ENCODE measurements at places on chromosomes 5 and 9. TPM values are rescaled to one million over a fixed set of nuclear protein-coding genes. Genes with fewer than 3 reads are reported as not detected.

- no peaks in the 10 kb centered on the region for H3K36me3 ChIP-seq
- H3K27ac ChIP-seq: no peak overlapping the region
- H3K4me1 ChIP-seq: no peaks in the 10 kb centered on the region
These were observed 152.0 kb downstream of the PRR16 start for GRCh38 chr5:120615967-120616645.

GRCh38 chr9:129058965-129059795 is 21.7 kb upstream of the DOLPP1 start:
- no peaks in the 10 kb centered on the region for H3K4me1 ChIP-seq
- H3K36me3 ChIP-seq: peaks cover 74% of the 10 kb centered on the region
- H3K27me3 ChIP-seq: no peaks in the 10 kb centered on the region
- DNase-seq: no peak
- no peak overlapping the region for H3K4me3 ChIP-seq

DNA sequence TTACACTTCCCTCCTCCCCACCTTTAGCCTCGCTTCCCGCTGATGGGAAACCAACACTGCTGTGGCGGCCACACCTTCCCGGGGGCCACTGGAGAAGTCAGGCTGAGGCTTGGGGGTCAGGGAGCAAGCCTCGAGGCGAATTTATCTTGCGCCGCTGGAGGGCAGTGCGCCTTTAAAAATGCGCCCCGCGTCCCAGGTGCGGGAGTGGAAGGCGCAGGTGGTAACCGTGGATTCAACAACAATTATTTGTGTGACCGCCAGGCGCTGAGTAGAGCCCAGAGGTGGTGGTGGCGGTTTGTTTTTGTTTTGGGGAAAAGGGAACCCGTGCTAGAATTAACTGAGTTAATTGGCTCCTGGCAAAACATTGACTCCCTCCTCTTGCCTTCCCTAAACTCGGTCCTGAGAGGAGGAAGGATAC is 1.1 kb downstream of the CFAP77 start:
- peaks cover 66% of the 10 kb centered on the region for H3K27me3 ChIP-seq
- H3K4me1 ChIP-seq: peaks cover 29% of the 10 kb centered on the region
- DNase-seq: peak; percentile 60
- H3K27ac ChIP-seq: no peak overlapping the region
- no peaks in the 10 kb centered on the region for H3K36me3 ChIP-seq
- peak overlapping the region; percentile 58 for H3K4me3 ChIP-seq

DNA sequence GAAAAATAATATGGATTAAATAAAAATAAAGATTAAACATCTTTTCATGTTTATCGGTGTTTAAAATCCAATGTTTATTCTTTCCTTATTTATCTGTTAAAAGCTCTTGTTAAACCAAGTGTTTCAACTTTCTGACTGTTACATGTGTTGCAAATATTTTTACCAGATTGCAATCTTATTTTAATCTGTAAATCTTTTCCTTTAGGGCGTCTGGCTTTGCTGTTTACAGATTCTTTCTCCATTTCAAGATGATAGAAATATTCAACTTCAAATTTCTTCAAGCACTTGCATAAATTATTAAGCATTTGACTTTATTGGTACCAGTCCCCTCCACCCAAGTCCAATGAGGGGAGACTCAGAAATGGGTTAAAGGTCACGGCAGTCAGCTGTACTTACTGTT is 16.9 kb upstream of the ABCA1 start:
- DNase-seq: no peak
- no peaks in the 10 kb centered on the region for H3K4me1 ChIP-seq
- H3K27ac ChIP-seq: no peak overlapping the region
- H3K36me3 ChIP-seq: no peaks in the 10 kb centered on the region
- no peak overlapping the region for H3K4me3 ChIP-seq

DNA sequence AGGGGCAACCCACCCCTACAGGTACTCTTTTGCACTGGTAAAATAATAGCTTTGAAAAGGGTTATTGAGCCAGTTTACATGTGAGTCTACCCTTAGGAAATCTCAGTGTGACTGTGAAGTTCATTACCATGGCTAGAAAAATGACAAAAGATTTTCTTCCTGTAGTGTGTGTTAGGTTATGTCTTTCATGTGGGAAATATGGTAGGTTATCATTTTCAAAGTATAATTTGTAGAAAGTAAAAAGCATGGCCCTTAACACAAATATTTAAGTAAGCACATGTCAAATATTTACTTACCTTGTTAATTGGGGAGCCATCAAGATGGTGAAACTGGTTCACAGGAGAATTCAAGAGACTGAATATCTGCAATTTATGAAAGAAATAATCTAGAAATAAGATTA is 37.3 kb upstream of the PLPP1 start:
- no peaks in the 10 kb centered on the region for H3K36me3 ChIP-seq
- H3K4me3 ChIP-seq: no peak overlapping the region
- H3K27ac ChIP-seq: peak overlapping the region; percentile 7
- H3K27me3 ChIP-seq: no peaks in the 10 kb centered on the region

DNA sequence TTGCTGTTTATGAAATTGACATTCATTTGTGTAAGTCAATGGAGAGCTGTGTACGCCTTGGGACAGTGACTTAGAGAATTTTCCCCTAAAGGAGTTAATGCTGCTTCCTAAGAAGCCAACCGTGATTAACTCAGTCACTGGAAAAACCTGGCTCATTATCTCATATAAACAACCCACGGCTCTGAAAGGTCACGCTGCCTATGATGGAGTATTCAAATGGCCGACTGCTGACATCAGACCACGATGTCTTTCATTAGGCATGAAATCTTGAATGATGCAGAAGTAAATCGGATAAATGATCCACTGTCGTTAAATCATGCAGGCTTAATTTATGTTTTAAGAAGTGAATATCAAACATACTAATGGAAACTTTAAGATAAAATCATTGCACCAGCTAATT is 603.7 kb downstream of the RAB3C start:
- no peaks in the 10 kb centered on the region for H3K36me3 ChIP-seq
- no peak for DNase-seq

- H3K4me3 ChIP-seq: no peak overlapping the region
- peaks cover 42% of the 10 kb centered on the region for H3K36me3 ChIP-seq
- DNase-seq: no peak
- peak overlapping the region; percentile 84 for H3K27ac ChIP-seq
- H3K4me1 ChIP-seq: peaks cover 79% of the 10 kb centered on the region
- H3K27me3 ChIP-seq: no peaks in the 10 kb centered on the region
These were observed 44.7 kb upstream of the IL17B start for GRCh38 chr5:149423794-149424268.

GRCh38 chr9:126515001-126515872 is 98.5 kb upstream of the LMX1B start:
- DNase-seq: no peak
- H3K27ac ChIP-seq: no peak overlapping the region
- H3K4me1 ChIP-seq: peaks cover 37% of the 10 kb centered on the region
- H3K36me3 ChIP-seq: no peaks in the 10 kb centered on the region
- H3K4me3 ChIP-seq: no peak overlapping the region

GRCh38 chr5:112570708-112571444 is 151.8 kb upstream of the EPB41L4A start:
- H3K4me3 ChIP-seq: no peak overlapping the region
- H3K27me3 ChIP-seq: no peaks in the 10 kb centered on the region
- no peaks in the 10 kb centered on the region for H3K36me3 ChIP-seq
- H3K27ac ChIP-seq: no peak overlapping the region

DNA sequence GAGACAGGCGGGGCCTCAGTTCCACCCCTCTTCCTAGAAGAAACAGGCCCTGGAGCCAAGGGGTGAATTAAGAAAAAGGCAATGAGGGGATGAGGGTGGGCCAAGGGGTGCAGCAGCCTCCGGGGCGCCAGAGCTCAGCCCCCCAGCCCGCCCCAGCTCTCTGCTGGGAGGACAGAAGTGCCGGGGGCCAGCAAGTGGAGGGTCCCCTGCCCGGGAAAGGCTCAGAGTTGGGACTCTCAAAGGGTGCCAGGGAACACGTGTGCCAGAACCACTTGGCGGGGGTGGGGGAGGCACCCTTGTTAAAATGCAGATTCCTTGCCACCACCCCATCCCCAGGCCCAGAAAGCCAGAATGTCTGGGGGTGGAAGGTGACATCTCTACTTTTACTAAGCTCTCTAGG is 67.6 kb upstream of the BARHL1 start:
- no peak overlapping the region for H3K4me3 ChIP-seq
- H3K27me3 ChIP-seq: peaks cover 32% of the 10 kb centered on the region
- DNase-seq: no peak
- H3K36me3 ChIP-seq: no peaks in the 10 kb centered on the region

GRCh38 chr5:7686794-7687193 is 164.1 kb downstream of the CFAP90 start:
- no peaks in the 10 kb centered on the region for H3K27me3 ChIP-seq
- no peak for DNase-seq
- no peaks in the 10 kb centered on the region for H3K36me3 ChIP-seq
- H3K27ac ChIP-seq: no peak overlapping the region

- H3K27ac ChIP-seq: no peak overlapping the region
- peaks cover 3% of the 10 kb centered on the region for H3K36me3 ChIP-seq
- DNase-seq: no peak
- no peak overlapping the region for H3K4me3 ChIP-seq
- no peaks in the 10 kb centered on the region for H3K27me3 ChIP-seq
These were observed 51.0 kb downstream of the FER start for GRCh38 chr5:108798513-108799265.

GRCh38 chr5:684751-685216 is 8.4 kb downstream of the TPPP start:
- no peaks in the 10 kb centered on the region for H3K4me1 ChIP-seq
- no peak overlapping the region for H3K4me3 ChIP-seq
- no peak for DNase-seq
- H3K36me3 ChIP-seq: no peaks in the 10 kb centered on the region
- H3K27me3 ChIP-seq: no peaks in the 10 kb centered on the region

- peak overlapping the region; percentile 84 for H3K27ac ChIP-seq
- no peak for DNase-seq
- H3K4me3 ChIP-seq: no peak overlapping the region
- H3K36me3 ChIP-seq: peaks cover 42% of the 10 kb centered on the region
- H3K4me1 ChIP-seq: peaks cover 72% of the 10 kb centered on the region
These were observed 48.3 kb upstream of the IL17B start for GRCh38 chr5:149427374-149427773.

GRCh38 chr9:92463984-92464383 is 18.3 kb downstream of the ASPN start:
- H3K4me1 ChIP-seq: no peaks in the 10 kb centered on the region
- DNase-seq: no peak
- H3K27me3 ChIP-seq: no peaks in the 10 kb centered on the region
- no peak overlapping the region for H3K4me3 ChIP-seq
- H3K27ac ChIP-seq: no peak overlapping the region

DNA sequence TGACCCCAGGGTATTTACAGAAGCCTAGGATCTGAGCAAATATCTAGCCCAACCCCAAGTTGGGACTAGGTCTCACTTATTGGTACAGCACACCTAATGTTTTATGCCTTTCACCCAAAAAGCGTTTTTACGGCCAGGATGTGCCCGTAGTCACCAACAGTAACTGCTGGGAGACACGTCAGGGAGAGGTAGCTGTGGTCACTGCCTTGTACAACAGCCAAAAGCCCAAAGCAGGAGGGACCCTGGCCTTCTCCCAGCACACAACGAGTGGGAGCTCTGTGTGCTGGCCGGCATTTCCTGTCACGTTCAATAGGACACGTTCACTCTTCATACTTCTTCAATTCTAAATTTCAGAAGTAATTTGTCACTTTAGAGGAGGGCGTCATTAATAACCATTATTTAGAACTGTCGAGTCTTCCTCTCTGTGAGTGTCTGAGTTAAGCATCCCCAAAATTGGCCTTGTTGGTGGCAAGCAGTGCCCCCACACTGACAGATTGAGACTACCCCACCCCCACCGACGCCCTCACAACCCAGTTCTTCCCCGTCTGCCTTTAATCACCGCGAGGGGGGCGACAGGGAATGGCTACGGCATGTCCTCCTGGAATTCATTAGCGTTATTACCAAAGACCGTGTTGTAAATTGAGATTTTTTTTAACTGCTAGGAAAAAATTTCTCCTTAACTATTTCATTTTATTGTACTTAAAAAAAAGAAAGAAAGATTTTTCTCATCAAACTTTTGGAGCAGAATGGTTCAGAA is 80.7 kb downstream of the MVB12B start:
- H3K4me3 ChIP-seq: no peak overlapping the region
- H3K27me3 ChIP-seq: no peaks in the 10 kb centered on the region
- DNase-seq: no peak
- peaks cover 46% of the 10 kb centered on the region for H3K36me3 ChIP-seq

- H3K27ac ChIP-seq: no peak overlapping the region
- no peak overlapping the region for H3K4me3 ChIP-seq
- H3K36me3 ChIP-seq: no peaks in the 10 kb centered on the region
- DNase-seq: no peak
These were observed 55.4 kb downstream of the WDR36 start for GRCh38 chr5:111147502-111147901.

DNA sequence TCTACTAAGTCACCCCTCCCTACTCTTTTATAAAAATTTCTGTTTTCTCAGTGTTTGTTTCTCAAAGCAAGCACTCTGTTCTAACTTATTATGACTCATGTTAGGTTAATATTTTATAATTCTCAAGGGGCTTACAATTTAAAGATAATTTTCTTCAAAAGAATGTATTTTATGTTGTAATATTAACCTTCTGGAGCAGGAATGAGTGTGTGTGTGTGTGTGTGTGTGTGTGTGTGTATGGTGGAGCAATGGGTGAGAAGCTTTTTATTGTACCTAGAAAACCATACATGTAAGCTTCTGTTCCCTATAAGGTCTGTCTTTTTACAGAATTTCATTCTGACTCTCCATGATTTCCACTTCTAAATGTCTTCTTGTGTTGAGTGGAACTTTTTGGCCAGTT is 63.0 kb downstream of the PBX3 start:
- H3K27ac ChIP-seq: no peak overlapping the region
- no peak for DNase-seq
- H3K36me3 ChIP-seq: no peaks in the 10 kb centered on the region
- no peaks in the 10 kb centered on the region for H3K4me1 ChIP-seq

DNA sequence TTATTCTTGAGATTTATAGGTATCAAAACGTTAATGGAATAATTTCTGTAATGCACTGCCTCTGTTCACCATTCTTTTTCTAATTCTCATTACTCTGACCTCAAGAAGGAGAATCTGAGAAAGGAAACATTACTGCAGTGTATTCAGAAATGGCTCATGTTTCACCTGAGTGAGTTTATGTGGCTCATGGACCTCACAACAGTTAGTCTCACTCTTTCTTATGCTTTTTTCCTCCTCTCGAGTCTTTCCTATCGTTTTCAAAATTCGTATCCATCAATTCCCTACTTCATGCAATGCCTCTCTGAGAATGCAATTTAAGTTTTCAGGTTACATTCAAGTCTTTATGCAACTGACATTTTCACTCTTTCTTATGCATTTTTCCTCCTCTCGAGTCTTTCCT is 9.6 kb downstream of the CDH10 start:
- no peak for DNase-seq
- no peak overlapping the region for H3K27ac ChIP-seq
- no peak overlapping the region for H3K4me3 ChIP-seq
- no peaks in the 10 kb centered on the region for H3K27me3 ChIP-seq

The MAP1B gene
- 20.6 TPM for total RNA-seq

The IFNB1 gene
- total RNA-seq: not detected

The HMMR gene
- total RNA-seq: 1.9 TPM

The PCDHGA7 gene
- 1.9 TPM for total RNA-seq

The SLC6A3 gene
- total RNA-seq: 0.12 TPM

The LCP2 gene
- total RNA-seq: 82.9 TPM

The DNAI1 gene
- total RNA-seq: 13.5 TPM

The SLC6A18 gene
- not detected for total RNA-seq

The SPATA31E1 gene
- total RNA-seq: not detected

The FAM151B gene
- total RNA-seq: 4.1 TPM

The HMGCS1 gene
- total RNA-seq: 119 TPM

The FYB1 gene
- total RNA-seq: 51.0 TPM
